HT1080 (cell line): ENCODE measurements at places on chromosomes 5 and 9.

- DNase-seq = no peak
Measured at GRCh38 chr5:169408731-169409130, 107.8 kb upstream of the SLIT3 start.

GRCh38 chr5:24598956-24599355 is 45.8 kb downstream of the CDH10 start:
- no peak for DNase-seq

GRCh38 chr5:94705427-94705826 is 87.0 kb downstream of the SLF1 start:
- no peak for DNase-seq

DNA sequence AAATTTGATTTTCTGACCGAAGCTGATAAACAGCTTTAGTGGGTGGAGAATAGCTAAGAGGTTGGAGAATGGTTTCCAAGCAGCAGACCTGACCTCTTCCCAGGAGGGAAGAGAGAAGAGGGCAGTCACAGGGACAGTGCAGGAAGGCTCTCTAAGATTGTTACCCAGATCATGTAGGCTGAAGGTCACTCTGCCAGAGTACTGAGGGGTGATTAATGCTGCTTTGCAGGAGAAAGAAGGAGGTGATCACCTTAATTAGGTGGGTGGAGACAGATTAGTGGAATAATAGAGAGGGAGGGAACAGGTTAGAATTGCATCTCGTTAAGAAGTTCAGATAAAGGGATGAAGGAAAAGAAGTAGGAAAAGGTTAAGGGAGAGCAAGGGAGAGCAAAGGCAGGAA is 440.5 kb downstream of the BRINP1 start:
- DNase-seq = no peak

DNA sequence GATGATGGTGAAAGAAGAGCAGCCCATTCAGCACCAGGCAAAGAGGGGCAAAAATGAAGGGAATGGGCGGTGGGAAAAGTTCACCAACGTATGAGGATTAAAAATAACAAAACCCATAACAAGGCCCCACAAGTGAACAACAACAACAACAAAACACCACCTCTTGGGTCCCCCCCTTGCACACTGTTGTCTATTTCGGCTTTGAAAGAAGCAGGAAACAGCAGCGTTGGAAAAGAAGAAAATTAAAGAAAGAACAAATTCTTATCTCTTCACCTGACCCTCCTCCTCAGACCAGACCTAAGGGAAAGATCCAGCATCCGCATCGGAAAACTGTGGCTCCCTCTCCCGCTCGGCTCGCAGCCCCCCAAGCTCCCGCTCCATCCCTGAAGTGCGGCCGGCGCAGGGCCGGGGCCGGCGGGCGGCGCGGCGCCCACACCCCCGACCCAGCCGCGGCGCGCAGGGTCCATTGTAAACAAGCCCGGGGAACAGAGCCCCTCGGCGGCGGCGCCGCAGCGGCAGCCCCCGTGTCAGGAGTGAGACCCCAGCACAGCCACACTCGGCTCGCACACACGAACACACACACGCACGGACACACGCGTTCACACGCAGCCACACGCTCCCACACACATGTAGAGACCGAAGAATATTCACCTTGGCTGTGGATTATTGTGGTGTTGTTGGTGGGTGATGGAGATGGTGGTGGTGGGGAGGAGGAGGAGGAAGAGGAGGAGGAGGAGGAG is 535 bp downstream of the RFX3 start:
- peak; percentile 4 for DNase-seq
